NCI-H1930 (cell line): ENCODE measurements at places on chromosomes 3 and 15.

GRCh38 chr3:16378415-16378814 lies 113.4 kb downstream of the OXNAD1 start:
- no peak for DNase-seq

GRCh38 chr3:16888356-16888755 lies 3.6 kb downstream of the PLCL2 start:
- no peak for DNase-seq

DNA sequence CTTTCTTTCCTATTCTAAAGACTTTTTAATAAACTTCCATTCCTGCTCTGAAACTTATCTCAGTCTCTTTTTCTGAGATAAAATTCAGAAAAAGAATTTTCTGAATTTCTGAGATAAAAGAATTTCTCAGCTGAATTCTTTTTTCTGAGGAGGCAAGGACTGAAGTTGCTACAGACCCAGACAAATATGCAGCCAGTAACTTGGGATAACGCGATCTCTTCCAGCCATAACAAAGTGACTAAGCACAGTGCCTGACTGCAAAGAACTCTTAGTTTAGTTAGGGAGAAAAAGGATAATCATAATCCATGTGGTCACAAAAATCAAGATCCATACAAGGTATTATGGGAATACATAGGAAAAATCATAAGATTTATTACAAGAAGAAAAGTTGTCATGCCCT lies 222.0 kb upstream of the GAP43 start:
- DNase-seq = no peak

- DNase-seq = no peak
Observed at GRCh38 chr3:8482960-8483665, 18.5 kb upstream of the LMCD1 start.

- no peak for DNase-seq
Observed at GRCh38 chr3:134496471-134497071, 10.7 kb downstream of the CEP63 start.

DNA sequence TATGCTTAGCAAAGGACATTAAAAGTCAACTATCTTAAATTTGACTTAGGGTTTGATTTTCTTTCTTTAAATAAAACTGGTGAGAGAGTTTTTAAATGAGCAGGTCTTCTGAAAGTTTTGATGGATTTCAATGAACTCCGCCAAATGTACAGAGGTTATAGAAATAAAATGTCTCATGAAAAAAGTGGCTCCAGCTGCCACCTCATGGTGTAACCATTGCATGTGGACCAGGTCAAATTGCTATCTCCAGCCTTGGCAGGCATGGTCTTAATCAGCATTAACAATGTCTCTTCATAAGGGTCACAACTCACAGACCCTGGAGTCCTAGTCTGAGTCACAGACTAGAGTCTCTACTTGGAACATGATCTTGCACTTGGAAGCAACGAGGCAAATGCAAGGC lies 182.3 kb downstream of the ADAMTS17 start:
- DNase-seq = no peak

DNA sequence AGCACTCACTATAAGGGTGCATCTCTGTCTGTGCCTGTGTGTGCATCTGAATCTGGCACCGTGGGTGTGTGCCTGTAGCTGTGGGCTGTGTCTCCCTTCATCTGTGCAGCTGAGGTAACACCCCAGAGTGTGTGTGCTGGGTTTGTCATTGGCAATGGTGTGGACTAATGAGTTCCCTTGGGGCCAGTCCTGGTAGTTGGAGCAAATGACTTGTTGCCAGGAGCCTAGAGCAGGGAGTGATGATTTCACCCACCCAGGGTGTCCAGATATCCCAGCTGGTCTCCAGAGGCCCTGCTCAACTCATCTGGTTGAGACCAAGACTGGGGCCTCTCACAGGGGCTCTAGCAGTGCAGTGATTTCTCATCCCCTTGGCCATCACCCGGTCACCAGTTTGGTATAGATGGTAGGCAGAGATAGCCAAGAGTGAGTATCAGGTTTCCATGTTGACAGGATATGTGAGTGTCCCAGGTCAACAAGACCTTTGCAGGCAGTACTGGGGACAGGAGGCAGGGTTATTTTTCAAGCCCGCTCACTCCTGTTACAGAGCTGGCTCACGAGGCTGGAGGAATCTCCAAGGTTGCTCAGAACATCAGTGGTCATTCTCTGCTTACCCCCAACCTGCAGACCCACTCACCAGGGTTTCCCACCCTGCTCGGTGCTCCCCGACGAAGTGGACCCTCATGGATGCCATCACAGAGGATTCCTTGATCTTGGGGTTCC lies 4.1 kb upstream of the HDAC11 start:
- DNase-seq = no peak

DNA sequence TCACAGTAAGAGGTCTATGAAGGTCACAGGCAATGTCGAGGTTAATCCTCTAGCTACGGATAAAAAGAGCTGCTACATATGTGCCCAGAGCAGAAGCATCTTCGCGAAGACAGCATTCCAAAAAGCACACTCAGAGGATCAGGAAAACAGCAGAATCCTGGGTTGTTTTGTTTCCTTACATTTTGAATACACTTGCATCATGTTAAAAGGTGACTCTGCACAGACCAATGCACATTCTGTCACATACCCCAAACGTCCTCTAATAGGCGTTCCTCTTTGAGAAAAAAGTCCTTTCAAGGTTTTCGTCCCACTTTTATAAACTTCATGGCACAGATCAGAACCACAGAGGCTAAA lies 52.7 kb downstream of the VGLL4 start:
- no peak for DNase-seq

DNA sequence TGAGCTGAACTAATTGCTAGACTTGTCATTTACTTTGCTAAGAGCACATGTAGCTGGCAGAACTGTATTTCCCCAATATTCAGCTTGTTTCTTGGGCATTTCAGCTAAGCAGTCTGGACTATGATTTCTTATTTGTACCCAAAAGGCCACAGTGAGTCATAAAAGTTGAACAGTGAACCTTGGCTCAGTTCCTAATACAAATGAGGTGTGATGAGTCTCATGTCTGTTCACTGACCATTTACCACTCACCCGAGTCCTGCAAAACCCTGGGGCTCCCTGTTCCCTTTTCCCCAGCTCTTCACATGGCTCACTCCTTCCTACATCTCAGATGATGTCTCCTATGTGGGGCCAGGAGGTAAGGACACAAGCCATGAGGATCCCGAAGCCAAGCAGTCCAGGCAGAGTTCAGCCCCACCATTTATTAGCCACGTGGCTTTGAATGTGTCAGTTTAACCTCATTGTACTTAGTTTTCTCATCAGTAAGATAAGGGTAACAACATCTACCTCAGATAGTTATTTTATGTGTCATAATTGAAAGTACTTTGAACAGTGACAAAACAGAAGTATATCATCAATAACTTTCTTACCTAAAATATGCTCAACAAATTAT lies 239.3 kb downstream of the IL5RA start:
- no peak for DNase-seq

DNA sequence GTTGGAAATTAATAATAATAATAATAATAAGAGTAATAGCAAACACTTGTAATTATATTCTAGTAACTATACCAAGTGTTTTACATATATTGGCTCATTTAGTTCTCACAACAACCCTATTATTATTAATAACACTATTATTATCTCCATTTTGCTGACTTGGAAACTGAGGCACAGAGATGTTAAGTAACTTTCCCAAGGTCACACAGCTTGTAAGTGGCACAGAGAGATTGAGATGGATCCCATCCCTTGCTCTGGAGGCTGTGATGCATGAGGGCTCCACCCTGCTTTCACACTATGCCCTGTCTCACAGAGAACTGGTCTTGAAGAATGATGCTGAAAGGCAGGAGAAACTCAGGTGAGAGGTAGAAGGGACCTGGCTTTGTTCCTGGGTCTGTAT lies 31.9 kb downstream of the TRIM42 start:
- no peak for DNase-seq

DNA sequence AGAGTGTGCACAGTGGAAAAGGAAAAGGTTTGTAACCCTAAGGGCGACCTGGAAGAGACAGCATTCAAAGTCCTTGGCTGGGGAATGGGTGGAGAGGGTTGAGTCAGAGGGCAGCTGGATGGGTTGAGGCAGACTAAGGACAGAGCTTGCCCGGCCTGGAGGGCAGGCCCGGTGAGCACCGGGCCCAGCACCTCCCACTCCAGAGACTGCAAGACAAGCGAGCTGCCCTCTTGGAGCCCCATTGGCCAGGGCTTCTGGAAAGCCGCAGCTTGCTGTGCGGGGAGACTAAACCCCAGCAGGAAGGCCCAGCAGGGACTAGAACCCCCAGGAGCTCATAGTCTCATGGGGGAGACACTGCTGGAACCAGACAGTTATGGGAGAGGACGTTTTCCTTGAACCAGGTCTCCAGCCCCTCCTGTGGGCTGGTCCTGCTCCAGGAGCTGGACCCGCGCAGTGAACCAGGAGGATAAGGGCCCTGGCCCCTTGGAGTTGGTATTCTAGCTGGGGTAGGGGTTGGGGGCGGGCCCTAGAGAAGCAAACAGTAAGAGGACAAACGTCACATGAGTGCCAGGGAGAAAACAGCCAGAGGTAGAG lies 59.1 kb downstream of the RGMA start:
- no peak for DNase-seq

GRCh38 chr15:85761635-85762034 lies 33.1 kb downstream of the KLHL25 start:
- no peak for DNase-seq

DNA sequence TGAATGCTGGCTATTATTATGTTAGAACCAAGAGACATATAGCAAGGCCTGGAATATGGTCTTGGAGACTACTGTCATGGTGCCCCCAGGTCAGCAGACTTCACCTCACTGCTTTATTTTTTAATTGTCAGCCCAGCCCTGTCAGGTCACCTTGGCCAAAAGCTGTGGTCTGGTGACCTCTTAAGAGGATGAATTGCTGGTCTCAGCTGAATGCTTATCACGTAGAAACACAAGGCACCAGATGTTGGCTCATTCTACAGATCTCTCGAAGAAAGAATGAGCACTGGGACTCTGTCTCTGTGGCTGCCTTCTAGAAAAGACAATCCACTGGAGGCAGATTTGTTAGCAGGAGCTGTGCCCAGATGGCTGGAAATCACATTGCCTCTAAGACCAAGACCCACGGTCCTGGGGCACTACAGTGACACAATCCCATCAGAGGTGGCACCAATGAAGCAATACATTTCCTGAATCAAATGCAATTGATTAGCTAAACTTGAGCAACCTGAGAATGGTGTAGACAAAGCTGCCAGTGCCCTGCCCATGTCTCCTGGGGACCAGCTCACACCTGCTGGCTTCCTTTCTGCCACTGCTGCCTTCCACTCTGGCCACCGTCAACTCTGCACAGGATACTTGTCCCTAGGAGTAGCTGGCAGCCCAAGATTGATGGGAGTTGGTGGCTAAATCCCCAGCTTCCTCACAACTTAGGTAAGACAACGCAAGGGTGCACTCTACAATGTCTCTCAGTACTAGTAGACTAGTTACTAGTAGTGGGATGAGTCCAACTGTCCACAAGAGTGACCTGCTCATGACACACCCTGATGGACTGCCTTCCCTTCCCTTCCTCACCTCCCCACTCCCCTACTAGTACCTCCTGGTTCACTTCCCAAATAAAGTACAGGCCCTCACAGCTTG lies 384.9 kb upstream of the PROK2 start:
- no peak for DNase-seq

DNA sequence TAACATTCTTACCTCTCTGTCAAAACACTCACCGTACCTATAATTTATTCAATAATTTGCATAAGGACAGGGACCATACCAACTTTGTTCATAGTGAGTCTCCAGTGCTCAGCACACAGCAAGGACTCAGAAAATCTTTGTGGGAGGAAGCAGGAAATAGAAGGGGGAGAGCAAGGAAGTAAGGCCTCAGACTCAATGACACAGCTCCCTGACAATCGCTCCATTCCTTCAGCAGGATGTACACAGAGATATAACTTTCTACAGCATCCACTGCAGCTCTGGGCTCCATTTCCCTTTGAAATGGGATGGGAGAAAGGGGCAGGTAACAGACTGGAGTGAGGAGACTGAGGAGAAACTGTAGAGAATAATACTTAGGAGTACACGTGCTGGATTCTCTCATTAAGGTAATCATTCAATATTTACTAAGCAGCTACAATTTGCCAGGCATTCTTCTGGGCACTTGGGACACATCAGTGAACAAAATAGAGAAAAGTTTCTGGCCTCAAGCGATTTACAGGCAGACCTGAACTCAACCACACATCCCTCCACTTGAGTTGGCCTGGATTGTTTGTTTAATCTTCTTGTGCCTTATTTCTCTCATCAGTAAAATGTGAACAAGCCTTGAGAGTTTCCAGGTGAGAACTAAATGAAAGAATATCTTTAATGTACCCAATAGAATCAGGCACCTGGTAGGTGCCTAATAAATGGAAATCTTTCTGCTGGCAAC lies 330.3 kb upstream of the THBS1 start:
- DNase-seq = no peak

DNA sequence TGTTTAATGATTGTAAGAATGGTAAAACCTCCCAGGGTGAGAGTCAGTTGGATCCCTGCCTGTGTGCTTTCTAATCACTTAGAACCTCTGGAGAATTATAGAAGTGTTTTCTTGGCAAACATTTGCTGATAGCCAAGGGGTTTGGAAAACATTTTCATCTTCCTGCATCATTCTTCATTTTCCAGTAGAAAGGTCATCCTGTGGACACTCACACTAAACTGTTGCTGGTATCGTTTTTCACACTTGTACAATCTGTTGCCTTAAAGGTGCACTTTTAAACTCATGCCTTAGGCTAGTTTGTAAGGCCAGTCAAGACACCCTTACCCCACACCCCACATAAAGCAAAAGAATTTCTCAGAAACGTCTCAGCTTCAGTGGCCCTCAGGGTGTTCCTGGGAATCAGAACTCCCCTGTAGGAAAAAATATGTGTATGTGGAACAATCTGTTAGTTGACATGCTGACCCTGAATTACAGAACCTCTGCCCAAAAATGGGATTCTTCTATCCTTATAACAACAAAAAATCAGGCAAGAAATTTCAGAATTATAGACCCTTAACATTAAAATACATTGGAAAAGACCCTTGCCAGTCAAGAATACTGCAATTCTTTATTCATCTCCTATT lies 5.8 kb upstream of the PLD1 start:
- no peak for DNase-seq

DNA sequence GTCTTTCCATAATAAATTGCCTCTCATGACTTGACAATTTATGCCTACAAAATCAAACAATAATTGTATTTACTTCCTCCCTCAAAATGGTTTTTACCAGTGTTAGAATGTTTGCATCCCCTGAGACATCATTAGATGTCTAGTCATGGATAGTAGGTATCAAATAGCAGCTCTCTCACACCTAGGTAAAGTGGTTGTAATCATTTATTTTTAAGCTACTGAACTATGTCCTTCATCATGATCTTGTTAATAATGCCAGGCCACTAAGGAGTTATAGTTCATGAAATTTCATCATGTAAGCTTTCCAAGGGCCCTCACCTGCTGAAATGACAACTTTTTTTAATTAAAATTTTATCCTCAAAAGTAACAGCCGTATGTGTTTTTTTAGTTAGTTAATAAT lies 134.1 kb downstream of the ARPP21 start:
- no peak for DNase-seq

DNA sequence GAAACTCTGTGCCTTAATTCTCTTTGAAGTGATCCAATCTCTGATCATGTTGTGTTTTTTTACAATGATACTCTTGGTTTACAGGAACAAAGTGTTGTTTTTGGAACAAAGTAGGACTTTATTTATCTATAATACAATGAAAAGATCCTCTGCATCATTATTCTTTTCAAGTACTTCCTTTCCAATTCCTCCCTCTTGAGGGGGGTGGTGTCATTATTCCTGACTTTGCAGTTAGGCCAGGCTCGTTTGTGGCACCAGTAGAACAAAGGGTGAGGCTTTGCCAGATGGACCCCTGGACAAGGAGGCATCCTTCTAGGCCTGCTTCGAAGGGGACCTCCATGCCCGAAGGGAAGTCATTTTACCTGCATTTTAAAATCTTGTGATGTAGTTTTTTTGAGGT lies 41.7 kb upstream of the ZBTB38 start:
- DNase-seq = no peak
